Vein endothelial cell (primary cell): ENCODE measurements at places on chromosomes 13 and 19. TPM values are rescaled to one million over a fixed set of nuclear protein-coding genes. Genes with fewer than 3 reads are reported as not detected.

KPNA3 gene
- 41.5 and 58.6 TPM in 2 replicates for total RNA-seq

MIA gene
- not detected in 2 replicates for total RNA-seq

LHFPL6 gene
- 20.6 and 21.7 TPM in 2 replicates for total RNA-seq

ZNF543 gene
- 10.1 and 11.7 TPM in 2 replicates for total RNA-seq

ZNF135 gene
- total RNA-seq: 0.98 and 2.1 TPM in 2 replicates

GDF15 gene
- 87.0 and 159 TPM in 2 replicates for total RNA-seq

KLK15 gene
- total RNA-seq: not detected in 2 replicates

CPB2 gene
- not detected in 2 replicates for total RNA-seq

ZNF599 gene
- 5.9 and 7.5 TPM in 2 replicates for total RNA-seq

PROZ gene
- total RNA-seq: not detected in 2 replicates

GAMT gene
- total RNA-seq: 20.1 and 31.0 TPM in 2 replicates

SLC44A2 gene
- total RNA-seq: 63.5 and 66.3 TPM in 2 replicates

TIMM50 gene
- total RNA-seq: 55.0 and 57.8 TPM in 2 replicates

JOSD2 gene
- total RNA-seq: 13.3 and 20.3 TPM in 2 replicates

FOXO1 gene
- total RNA-seq: 55.7 and 61.4 TPM in 2 replicates

KLHL1 gene
- total RNA-seq: not detected in 2 replicates

SOHLH2 gene
- 0.19 and 0.33 TPM in 2 replicates for total RNA-seq

CEACAM6 gene
- total RNA-seq: not detected in 2 replicates

LNX2 gene
- 13.2 and 15.4 TPM in 2 replicates for total RNA-seq

VMAC gene
- total RNA-seq: 6.9 and 9.1 TPM in 2 replicates

BRME1 gene
- total RNA-seq: 0.65 and 0.76 TPM in 2 replicates
